ENCODE measurements at places on chromosomes 5 and 9.

GRCh38 chr5:73625372-73625943 lies 538 bp upstream of the ARHGEF28 start:
- DNase-seq = no peak

GRCh38 chr9:95103281-95103771 lies 214.2 kb downstream of the FANCC start:
- DNase-seq = no peak

- no peak for DNase-seq
Measured at GRCh38 chr5:80935811-80936385, 24.3 kb upstream of the RASGRF2 start.

GRCh38 chr9:136407911-136408310 lies 2.5 kb downstream of the ENTR1 start:
- DNase-seq = no peak

- no peak for DNase-seq
Measured at GRCh38 chr9:129464972-129465833, 155.7 kb downstream of the C9orf50 start.

- no peak for DNase-seq
Measured at GRCh38 chr9:18658804-18659705, 185.1 kb downstream of the ADAMTSL1 start.

DNA sequence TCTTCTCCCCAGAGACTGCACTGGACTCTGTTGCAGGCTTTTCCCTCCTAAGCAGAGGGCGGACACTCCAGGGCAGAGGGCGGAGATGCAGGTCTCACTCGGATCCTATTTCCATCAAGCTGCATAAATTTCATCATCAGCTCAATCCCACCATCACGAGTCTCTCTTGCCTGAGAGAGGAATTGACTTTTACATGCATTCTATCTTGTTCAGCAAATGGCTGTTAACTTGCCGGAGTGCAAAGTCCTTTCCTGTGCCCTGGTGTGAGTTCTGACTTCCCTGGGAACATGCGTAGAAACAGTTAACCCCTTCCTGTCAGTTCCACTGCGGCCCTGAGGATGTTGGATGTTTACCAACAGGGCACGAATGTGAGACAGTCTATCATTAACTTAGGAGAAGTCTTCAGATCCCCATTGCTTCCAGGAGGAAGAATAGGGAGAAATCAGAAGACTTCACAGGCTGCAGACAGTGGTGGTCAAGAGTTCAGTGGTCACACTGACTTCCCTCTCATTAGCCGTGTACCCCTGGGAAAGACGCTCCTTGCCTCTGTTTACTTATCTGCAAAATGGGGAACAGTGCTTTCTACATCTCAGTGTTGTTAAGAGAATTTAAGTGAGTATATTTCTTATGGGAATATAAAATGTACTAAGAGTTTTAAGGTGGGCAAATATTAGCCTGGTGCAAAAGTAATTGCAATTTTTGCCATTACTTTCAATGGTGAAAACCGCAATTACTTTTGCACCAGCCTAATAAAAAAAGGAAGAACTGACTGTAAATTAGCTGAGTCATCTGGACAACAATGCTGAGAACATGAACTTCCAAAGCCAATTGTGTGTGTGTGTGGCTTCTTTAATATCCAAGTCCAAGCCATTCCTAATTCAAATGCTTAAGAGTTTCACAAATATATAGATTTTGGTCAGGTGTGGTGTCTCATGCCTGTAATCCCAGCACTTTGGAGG lies 248.0 kb downstream of the DRD1 start:
- DNase-seq = no peak

DNA sequence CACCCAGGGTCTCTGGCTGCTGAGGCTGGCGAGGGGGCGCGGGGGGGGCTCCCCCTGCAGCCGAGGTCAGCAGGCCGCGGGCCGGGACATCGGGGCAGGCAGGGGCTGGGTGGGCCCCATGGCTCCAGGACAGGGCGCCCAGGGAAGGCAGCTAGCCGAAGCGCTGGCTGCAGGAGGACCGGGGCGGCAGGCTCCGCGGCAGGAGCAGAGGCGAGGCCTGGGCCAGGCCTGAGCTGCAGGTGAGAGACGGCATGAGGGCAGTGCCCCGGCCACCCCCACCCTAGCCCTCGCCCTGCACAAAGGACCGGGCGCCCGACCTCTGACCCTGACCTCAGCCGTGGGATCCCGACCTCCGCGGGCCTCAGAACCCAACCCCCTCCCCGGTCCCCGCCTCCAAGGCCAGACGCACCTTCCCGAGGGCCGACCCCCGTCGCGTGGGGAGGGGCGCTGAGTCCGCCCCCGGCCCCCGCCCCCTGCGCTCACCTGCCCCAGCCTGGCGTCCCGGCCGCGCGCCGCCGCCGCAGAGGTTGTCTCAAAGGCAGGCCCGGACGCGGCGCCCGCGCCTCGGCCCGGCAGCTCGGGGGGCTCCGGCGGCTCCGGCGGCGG lies 431 bp downstream of the RNF208 start:
- DNase-seq = no peak

DNA sequence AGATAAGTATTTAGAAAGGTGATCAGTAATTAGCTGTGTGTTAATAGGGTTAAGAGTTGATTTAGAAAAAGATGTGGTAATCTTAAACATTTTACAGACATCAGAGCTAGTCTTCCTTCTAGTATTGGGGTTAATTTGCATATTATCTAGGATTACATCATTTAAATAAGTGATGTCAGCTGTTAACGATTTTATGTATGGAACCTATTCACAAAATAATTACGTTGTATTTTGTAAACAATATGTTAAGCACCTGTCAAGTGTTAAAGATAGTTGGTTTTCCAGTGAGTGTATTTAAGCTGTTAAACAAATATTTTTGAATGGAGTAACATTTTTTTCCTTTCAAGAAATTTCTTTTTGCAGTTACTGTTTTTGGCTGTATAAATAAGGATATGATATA lies 2.2 kb downstream of the DCP2 start:
- DNase-seq = no peak

- DNase-seq = peak; percentile 34
Measured at GRCh38 chr5:42950456-42951292, 89.4 kb downstream of the ANXA2R start.

- DNase-seq = no peak
Measured at GRCh38 chr9:86043999-86044398, 55.4 kb downstream of the GOLM1 start.

DNA sequence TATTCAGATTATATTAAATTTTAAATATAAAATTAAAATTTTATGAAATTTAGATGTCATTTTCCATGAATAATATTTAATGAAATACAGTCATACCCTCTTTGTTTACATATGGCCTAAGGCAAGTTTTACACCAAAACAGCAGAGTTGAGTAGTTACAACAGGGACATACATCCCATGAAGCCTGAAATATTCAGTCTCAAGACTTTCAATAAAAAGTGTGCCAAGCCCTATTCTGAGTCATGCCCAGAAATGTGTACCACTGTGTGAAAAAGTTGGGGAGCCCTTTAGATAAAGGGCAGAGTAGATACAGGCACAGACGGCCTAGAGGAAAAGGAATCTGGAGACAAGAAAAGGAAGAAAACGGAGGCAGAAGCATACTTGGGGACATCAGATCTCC lies 261.3 kb downstream of the SGCD start:
- DNase-seq = no peak

- DNase-seq = no peak
Measured at GRCh38 chr5:91707521-91707841, 324.4 kb upstream of the ARRDC3 start.

DNA sequence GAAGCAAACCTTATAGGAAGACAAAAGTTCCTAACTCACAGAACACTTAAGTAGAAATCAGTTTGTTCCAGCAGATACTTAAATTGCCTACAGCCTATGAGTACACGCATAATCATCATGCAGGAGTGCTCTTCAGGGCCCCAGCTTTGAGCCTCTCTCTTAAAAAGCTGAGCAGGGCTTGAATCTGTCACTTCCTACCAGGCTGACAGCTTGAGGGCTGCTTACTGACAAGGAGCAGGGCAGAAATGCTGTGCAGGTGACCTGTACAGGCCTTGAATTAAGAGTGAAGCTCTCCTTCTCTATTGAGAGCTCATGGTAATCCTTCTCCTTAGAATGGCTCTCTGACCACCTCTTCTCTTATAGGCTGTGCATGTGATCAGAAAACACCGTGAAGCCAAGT lies 66.5 kb upstream of the MAST4 start:
- DNase-seq = no peak

- no peak for DNase-seq
Measured at GRCh38 chr9:69757996-69758675, 1.7 kb downstream of the PTAR1 start.

- no peak for DNase-seq
Measured at GRCh38 chr5:68548959-68549676, 333.6 kb downstream of the PIK3R1 start.

DNA sequence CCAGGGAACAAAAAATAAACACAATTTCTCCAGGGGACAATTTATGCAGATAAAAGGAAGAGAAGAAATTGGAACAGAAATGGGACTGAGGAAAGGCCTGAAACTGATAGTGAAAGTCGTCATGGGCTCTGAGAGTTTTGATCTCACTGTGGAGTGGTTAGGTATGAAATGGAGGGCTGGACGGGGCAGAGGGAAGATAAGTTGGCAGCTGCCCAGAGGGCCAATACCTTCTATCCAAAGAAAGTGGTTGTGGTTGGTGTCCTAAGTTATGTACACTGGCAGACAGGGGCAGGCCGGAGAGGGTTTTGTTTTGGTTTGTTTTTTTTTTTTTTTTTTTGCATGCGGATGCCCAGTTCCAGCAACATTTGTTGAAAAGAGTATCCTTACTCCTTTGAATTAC lies 46.1 kb downstream of the ZNF618 start:
- no peak for DNase-seq

DNA sequence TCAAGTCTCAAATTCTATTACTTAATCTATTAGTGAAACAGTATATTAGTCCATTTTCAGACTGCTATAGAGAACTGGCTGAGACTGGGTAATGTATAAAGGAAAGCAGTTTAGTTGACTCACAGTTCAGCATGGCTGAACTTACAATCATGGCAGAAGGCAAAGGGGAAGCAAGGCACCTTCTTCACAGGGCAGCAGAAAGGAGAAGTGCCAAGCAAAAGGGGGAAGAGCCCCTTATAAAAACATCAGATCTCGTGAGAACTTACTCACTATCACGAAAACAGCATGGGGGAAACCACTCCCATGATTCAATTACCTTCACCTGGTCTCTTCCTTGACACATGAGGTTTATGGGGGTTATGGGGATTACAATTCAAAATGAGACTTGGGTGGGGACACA lies 67.9 kb upstream of the CHSY3 start:
- DNase-seq = no peak

GRCh38 chr5:127934791-127935256 lies 148.7 kb upstream of the SLC12A2 start:
- no peak for DNase-seq

DNA sequence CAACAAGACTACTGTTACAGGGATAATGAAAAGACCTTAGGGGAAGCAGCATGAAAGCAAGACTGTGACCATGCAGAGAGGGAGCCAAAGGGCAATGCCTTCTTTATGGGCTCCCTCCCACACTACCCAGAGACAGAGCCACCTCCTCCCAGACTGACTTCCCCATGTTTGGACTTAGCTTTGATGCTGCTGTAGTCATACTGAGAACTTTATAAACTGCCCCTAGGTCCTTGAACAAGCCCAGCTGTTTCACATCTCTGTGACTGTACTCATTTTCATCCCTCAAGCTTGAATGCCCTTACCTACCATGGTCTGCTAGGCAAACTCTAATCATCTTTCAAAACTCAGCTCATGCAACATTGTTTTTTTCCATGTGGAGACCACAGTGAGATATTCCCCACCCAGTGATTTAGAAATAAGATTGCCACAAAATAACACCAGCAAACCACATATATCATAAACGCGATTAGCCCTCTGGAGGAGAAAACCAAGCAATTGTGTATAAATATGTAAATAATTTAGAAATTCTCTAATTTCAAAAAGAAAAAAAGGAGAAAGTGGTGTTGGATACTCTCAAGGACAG lies 23.4 kb upstream of the FAM169A start:
- DNase-seq = no peak

All from stimulated activated CD4-positive, alpha-beta T cell treated with anti-CD3 and anti-CD28 coated beads, Interleukin-1b, Interleukin-23, amount 100 ng/mL, for 1 hour (primary cell).